HepG2 (cell line): ENCODE measurements at places on chromosomes 1 and 21. TPM values are rescaled to one million over a fixed set of nuclear protein-coding genes. Genes with fewer than 3 reads are reported as not detected.

DNA sequence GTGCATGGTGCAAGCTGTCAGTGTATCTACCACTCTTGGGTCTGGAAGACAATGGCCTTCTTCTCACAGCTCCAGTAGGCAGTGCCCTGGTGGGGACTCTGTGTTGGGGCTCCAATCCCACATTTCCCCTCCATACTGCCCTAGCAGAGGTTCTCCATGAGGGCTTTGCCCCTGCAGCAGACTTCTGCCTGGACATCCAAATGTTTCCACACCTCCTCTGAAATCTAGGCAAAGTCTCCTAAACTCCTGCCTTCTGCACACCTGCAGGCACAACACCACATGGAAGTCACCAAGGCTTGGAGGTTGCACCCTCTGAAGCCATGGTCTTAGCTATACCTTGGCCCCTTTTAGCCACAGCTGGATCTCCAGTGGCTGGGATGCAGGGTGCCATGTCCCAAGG is 31.8 kb upstream of the CITED4 start:
- no peak for DNase-seq

DNA sequence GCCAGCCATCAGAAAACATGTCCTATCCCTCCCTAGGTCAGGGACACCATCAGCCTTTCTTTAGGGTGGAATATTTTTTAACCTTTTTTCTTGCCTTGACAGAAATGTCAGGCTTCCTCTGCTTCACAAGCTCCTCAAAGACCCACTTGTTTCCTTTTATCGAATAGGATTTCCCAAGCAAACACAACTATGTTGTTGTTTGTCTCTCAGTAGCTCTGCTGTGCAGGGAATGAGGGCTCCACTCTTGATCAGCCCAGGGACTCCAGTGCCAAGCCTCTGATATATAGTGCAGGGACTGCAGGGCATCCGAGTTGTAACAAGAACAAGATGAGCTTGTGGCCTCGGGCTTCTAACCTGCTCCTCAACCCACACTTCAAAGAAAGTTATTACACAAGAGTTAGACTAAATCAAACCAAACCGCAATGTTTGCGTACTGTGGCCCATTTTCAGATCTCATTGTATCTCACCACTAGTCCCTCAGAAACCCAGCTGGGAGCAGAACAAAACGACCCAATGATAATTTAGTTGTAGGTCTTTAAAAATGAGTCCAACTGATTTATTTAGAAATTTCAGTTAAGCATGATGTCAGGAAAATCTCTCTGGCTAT is 108.1 kb downstream of the ATG4C start:
- DNase-seq, result peak; percentile 86

GRCh38 chr21:38486706-38487105 is 11.6 kb downstream of the ERG start:
- no peak for DNase-seq

The MROH7 gene
- 0.08 and 0.09 TPM in 2 replicates for polyA plus RNA-seq

The HOOK1 gene
- 9.1 and 11.3 TPM in 2 replicates for polyA plus RNA-seq
